ENCODE measurements at places on chromosomes 7 and 10. TPM values are rescaled to one million over a fixed set of nuclear protein-coding genes. Genes with fewer than 3 reads are reported as not detected.

DNA sequence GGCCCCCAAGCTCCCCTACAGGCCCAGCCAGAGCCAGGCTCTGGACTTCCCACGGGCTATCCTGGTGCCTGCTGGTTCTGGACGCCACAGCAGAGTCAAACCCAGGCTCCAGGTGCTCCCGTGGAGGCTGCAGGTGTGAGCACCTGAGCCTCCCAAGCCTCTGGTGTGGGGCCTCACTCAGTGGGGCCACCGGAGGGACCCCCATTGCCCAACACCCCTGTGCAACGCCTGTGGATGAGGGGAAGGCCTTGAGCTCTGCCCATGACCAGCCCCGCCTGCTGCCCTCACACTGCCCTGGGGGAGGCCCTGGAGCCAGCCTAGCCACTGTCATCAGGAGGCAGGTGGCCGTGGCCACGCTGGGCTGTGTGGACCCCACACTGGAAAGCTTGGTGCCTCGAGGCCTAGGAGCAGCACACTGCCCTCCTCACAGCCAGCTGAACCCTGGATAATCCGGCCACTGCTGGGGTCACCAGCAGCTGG is 229.3 kb downstream of the MAD1L1 start:
- H3K4me1 ChIP-seq = peaks cover 5% of the 10 kb centered on the region
- H3K27me3 ChIP-seq = no peaks in the 10 kb centered on the region
- no peak overlapping the region for H3K4me3 ChIP-seq
- no peak overlapping the region for H3K27ac ChIP-seq
- DNase-seq = no peak

PPIA gene
- total RNA-seq = 863 TPM

DNA sequence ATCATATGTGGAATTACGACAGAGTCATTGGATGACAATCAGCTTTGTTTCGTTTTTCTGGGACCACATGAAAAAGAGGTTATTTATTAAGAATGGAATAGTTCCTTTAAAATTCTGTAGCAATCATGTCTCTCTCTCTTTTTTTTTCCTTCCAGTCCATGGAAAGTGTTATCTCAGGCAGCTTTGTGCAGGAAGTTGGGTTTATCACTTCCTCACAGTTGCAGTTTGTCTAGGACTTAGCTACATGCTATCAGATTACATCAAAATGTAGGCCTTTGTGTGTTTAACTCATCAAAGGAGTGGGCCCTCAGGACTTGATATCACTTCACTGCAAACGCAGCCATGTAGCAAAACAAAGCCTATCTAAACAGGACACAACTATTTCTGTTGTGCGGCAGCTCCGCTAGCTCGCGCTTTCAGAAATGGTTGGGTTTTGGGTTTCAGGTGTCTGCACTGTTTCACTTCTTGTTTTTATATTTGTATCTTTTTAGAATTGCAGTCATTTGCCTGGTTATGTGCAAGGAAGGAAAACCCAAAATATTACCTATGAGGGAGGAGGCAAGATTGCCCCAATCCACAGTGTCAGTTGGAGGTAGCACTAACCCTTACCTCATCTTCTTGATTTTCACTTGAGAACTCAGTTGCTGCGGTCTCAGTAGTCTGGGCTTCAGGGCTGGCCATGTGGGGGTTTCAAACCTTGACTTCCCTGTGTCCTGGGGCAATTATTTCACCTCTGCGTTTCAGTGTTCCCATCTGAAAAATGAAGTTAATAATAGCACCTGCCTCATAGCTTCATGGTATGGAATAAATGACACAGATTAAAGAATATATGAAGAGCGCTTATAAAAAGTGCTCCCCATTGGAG is 66.7 kb downstream of the HHEX start:
- no peaks in the 10 kb centered on the region for H3K36me3 ChIP-seq
- no peak overlapping the region for H3K4me3 ChIP-seq
- no peak overlapping the region for H3K27ac ChIP-seq
- H3K4me1 ChIP-seq = no peaks in the 10 kb centered on the region

GRCh38 chr7:140383954-140384713 is 14.2 kb downstream of the SLC37A3 start:
- H3K27me3 ChIP-seq = no peaks in the 10 kb centered on the region
- H3K4me3 ChIP-seq = no peak overlapping the region
- DNase-seq = no peak
- H3K36me3 ChIP-seq = peaks cover 24% of the 10 kb centered on the region

DNA sequence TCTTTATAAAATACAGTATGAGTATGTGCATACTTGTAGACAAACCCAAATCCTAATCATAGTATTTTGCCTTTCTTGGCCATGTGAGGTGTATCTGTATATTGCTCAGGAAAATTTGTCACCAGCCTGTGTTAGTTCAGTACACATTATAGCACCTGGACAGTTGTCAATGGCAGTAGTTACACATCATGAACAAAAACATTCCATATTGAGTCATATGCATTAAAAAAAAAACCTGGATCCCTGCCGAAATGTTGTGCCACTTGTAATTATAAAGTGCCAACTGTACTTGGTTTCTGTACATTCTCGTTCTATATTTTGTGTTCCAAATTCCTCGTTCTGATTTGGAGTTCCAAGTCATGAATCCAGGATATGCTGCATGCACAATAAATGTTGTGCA is 410.4 kb downstream of the INHBA start:
- DNase-seq = no peak
- no peak overlapping the region for H3K4me3 ChIP-seq
- H3K27me3 ChIP-seq = no peaks in the 10 kb centered on the region
- no peaks in the 10 kb centered on the region for H3K4me1 ChIP-seq

GRCh38 chr10:107553470-107553869 is 389.0 kb upstream of the SORCS1 start:
- DNase-seq = no peak
- no peaks in the 10 kb centered on the region for H3K4me1 ChIP-seq
- H3K27ac ChIP-seq = no peak overlapping the region
- no peak overlapping the region for H3K4me3 ChIP-seq
- H3K36me3 ChIP-seq = no peaks in the 10 kb centered on the region

GRCh38 chr7:154767142-154767541 is 235.8 kb downstream of the PAXIP1 start:
- no peaks in the 10 kb centered on the region for H3K4me1 ChIP-seq
- DNase-seq = no peak
- H3K27me3 ChIP-seq = no peaks in the 10 kb centered on the region
- H3K27ac ChIP-seq = no peak overlapping the region
- no peaks in the 10 kb centered on the region for H3K36me3 ChIP-seq
- H3K4me3 ChIP-seq = no peak overlapping the region

DNA sequence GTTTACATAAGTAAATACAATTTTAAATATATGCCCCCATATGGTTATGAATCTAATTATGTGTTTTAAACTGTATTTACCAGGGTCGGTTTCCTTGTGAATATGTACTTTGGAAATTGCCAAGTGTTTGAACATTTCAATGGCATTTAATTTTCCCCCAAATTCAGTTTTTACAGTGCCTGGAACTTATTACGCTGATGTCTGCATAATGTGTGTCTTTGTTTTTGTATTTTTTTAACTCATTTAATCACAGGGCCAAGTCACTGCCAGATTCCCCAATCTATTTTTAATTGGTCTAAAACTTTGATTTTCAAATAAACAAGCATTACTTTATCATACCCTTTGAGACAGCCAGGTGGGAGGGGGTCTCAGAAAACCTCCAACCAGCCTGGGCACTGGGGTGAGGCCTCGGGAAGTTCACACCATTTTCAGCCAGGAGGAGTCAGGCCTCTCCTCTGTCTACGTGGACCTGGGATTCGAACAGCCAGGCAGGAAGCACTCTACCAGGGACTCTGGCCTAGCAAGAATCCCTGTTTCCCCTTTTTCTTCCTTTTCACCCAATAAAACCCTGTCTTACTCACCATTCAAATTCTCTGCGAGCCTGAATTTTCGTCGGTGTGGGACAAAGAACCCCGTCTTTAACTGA is 151.5 kb upstream of the COL1A2 start:
- no peak for DNase-seq
- no peaks in the 10 kb centered on the region for H3K27me3 ChIP-seq
- no peaks in the 10 kb centered on the region for H3K4me1 ChIP-seq
- H3K36me3 ChIP-seq = no peaks in the 10 kb centered on the region
- H3K4me3 ChIP-seq = no peak overlapping the region
- H3K27ac ChIP-seq = no peak overlapping the region

DNA sequence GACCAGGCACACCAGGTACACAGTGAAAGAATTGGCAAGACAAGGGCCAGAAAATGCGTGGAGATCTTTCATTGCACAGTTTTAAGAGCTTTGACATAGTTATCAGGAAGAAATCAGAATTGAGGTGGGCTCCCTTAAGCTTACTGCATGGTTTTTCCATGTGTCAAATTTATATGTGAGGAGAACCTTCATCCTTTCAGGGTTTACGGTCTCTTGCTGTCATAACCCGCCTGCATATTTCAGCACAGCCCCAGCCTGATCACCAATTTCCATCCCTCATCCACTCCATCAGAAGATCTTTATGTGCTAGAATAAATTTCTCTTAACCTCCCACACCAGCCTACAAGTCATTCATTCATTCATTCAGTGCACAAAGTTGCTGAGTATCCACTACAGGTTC is 373.1 kb downstream of the KCNMA1 start:
- H3K27ac ChIP-seq = peak overlapping the region; percentile 15
- peaks cover 27% of the 10 kb centered on the region for H3K4me1 ChIP-seq
- H3K4me3 ChIP-seq = no peak overlapping the region
- H3K36me3 ChIP-seq = no peaks in the 10 kb centered on the region
- no peaks in the 10 kb centered on the region for H3K27me3 ChIP-seq

PCBD1 gene
- total RNA-seq = 6.5 TPM

- no peak overlapping the region for H3K4me3 ChIP-seq
- H3K27ac ChIP-seq = no peak overlapping the region
- no peaks in the 10 kb centered on the region for H3K36me3 ChIP-seq
- H3K4me1 ChIP-seq = no peaks in the 10 kb centered on the region
- no peak for DNase-seq
Observed at GRCh38 chr7:22633286-22633953, 93.6 kb upstream of the IL6 start.

PTPN20 gene
- total RNA-seq = 0.48 TPM
